ENCODE measurements at places on chromosomes 1 and 21.
A peak's percentile ranks its signal among the peaks of the same experiment; 100 is the strongest.

- no peak for DNase-seq
Measured at GRCh38 chr21:36207577-36208320, 51.1 kb downstream of the DOP1B start.

DNA sequence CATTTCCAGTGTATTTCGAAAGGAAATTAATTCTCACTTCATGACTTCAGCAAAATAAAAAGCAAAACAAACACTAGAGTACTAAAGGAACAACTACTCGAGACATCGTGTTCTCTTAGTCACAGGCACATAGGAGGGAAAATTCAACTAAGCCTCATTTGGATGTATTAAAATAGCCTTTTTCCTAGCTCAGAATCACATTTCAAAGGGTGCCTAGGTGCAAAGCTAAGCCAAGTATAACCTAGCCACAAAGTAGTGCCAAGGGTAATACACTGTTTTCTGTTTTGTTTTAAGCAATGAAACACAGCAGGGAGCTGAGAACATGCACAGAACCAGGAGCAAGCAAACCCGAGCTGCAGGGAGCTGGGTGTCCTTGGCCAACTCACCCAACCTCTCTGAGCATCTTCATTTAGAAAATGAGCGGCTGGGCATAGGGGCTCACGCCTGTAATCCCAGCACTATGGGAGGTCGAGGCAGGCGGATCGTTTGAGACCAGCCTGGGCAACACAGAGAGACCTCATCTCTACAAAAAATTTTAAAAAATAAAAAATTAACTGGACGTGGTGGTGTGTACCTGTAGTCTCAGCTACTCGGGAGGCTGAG, 26.6 kb upstream of the ACBD6 start:
- DNase-seq: peak; percentile 80

- DNase-seq: no peak
Measured at GRCh38 chr1:244350027-244350426, 101.7 kb downstream of the ADSS2 start.

- DNase-seq: no peak
Measured at GRCh38 chr1:159898527-159898926, 1.4 kb downstream of the CFAP45 start.

- DNase-seq: no peak
Measured at GRCh38 chr1:213714645-213715044, 273.1 kb upstream of the PROX1 start.

- DNase-seq: peak; percentile 67
Measured at GRCh38 chr1:20250340-20250989, 40.2 kb upstream of the VWA5B1 start.

GRCh38 chr1:108732398-108732797, 14.1 kb upstream of the STXBP3 start:
- DNase-seq: no peak

- no peak for DNase-seq
Measured at GRCh38 chr1:206067486-206068227, 14.7 kb downstream of the RHEX start.
